ENCODE measurements at places on chromosomes 3 and 15.

DNA sequence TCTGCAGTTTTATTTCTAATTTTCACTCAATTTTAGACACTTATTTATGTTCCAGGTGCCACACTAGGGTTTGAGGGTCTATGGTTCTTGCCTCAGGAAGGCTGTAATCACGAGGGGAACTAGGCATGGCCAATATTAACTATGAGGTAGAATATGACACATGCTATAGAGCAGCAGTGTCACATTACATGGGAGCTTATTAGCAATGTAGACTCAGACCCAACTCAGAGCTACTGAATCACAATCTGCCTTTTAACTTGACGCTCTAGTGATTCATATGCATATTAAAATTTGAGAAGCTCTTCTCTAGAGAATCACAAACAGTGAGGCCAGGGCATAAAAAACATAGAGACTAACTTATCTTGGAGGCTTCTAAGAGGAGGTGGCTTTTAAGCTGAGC is 32.8 kb upstream of the MRPL3 start:
- no peak for DNase-seq

DNA sequence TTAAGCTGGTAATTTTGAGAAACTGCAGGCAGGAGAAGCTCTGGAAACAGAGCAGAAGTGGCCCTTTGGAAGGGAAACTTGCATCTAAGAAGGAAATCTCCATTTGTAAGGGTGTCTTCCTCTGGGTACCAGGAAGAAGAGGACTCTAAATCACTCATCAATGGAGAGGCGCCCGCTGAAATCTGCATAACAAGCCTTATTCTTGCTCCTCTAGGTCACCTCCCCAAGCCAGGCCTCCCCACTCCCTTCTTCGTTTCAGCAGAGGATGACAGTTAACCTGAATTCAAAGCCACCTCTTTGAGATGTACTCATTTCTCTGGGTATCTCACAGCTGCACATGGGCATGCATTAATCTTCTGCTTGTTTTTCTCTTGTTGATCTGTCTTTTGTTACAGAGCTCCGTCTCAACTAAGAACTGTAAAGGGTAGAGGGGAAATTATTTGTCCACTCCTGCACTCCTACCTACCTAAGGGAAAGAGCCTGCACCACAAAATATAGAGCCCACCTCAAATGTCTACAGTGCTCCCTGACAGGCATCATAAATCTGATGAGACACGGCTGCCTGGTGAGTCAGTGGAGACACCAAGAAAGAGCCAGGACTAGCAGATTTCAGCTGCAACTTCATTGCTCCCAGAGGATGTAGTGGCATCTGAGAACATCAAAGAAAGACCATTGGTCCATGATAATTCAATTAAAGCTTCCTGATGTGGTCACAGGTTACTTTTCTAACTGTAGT is 51.5 kb downstream of the GABRB3 start:
- DNase-seq = no peak

- DNase-seq = no peak
Observed at GRCh38 chr3:117910820-117911521, 1123.7 kb downstream of the IGSF11 start.

- DNase-seq = no peak
Observed at GRCh38 chr3:66303491-66303901, 82.7 kb downstream of the SLC25A26 start.

DNA sequence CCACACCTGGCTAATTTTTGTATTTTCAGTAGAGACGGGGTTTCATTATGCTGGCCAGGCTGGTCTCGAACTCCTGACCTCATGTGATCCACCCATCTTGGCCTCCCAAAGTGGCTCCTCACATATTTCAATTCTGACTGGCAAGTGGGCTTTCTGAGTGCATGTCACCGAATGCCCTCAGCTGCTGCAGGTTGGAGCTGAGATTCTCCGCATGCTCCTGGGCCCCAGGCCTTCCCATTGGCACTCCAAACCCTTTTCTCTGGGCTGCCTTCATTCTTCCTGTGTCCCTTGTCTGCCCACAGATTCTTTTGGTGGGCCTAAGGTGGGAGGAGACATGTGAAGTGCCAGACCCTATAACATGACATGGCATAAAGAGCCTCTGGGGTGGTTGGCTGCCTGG is 67.3 kb downstream of the SYNM start:
- DNase-seq = no peak

DNA sequence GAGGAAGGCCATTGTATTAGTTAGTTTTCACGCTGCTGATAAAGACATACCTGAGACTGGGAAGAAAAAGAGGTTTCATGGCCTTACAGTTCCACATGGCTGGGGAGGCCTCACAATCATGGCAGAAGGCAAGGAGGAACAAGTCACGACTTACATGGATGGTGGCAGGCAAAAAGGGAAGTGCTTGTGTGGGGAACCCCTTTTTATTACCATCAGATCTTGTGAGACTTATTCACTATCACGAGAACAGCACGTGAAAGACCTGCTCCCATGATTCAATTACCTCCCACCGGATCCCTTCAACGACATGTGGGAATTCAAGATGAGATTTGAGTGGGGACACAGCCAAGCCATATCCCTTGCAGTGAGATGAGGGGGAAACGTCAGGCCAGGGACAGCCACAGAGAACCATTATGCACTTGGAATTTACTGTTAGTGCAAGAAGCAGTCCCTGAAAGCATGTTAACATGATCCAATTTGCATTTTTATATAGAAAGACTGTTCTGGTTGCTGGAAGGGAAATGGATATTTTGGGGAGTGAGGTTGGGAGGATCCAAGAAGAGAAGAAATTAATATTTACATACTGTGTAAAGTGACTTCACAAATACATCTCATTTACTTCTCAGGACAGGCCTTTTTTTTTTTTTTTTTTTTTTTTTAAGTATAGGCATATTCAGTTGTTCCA is 87.1 kb downstream of the ARNT2 start:
- no peak for DNase-seq

DNA sequence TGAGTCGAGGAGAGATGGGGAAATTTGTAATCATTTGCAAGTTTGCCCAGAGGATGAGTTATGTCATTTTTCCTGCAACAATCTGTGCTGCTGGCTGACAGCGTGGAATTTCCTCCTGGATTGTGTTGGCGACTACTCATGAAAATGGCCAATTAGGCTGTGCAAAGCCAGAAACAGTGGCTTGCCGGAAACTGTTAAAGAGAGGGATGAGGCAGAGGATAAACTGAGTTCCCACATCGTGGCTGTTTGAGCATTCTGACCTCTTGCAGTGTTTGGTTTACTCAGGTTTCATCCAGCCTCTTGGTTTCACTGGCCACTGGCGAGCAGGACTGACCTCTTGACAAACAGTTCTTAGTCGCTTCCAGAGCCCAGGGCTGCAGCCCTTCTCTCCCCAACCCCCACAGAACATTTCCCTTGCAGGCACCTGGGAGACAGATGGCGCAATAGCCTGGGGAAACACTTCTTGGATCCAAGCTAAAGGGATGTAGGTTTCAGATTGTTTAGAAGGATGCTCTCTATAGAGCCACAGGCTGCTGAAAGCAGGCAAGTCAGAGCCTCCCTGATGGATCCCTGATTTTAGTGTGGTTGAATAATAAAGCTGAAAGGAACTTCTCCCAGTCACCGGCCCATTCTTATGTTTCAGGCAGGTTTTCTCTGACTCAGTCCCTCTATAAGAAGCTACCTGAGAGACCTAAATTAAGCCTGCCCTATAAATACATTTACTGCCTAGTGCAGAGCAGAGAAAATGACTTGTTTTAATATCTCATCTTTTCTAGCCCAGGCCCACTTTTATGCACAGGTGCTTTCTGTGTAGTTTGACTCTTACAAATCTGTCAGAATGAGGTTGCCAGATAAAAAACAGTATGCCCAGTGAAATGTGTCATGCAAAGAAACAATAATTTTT is 92.8 kb upstream of the UBE2E1 start:
- peak; percentile 90 for DNase-seq

- DNase-seq = no peak
Observed at GRCh38 chr15:59461521-59461920, 23.5 kb downstream of the FAM81A start.

DNA sequence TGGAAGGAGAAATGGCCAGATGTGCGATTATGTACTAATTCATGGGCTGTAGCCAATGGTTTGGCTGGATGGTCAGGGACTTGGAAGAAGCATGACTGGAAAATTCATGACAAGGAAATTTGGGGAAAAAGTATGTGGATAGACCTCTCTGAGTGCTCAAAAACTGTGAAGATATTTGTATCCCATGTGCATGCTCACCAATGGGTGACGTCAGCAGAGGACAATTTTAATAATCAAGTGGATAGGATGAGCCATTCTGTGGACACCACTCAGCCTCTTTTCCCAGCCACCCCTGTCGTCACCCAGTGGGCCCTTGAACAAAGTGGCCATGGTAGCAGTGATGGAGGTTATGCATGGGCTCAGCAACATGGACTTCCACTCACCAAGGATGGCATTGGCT is 490.9 kb upstream of the CBLB start:
- no peak for DNase-seq

DNA sequence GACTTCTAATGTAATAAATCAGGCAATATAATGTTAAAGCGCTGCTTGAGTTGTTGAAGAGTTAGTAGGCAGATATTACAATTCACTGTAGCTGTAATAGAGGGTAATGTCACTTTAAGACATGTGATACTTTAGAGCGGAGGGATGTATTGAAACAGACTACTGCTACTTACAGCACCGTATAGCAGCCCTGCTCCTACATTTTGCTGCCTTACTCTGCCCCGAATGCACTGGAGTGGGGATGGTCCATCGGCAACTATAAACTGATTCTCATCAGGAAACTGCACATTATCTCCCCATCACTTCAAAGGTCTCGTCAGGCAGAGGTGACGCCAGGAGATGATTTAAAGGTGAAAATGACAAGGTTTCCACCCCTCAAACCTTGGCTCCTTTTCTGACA is 349.7 kb upstream of the SUCLG2 start:
- DNase-seq = no peak

DNA sequence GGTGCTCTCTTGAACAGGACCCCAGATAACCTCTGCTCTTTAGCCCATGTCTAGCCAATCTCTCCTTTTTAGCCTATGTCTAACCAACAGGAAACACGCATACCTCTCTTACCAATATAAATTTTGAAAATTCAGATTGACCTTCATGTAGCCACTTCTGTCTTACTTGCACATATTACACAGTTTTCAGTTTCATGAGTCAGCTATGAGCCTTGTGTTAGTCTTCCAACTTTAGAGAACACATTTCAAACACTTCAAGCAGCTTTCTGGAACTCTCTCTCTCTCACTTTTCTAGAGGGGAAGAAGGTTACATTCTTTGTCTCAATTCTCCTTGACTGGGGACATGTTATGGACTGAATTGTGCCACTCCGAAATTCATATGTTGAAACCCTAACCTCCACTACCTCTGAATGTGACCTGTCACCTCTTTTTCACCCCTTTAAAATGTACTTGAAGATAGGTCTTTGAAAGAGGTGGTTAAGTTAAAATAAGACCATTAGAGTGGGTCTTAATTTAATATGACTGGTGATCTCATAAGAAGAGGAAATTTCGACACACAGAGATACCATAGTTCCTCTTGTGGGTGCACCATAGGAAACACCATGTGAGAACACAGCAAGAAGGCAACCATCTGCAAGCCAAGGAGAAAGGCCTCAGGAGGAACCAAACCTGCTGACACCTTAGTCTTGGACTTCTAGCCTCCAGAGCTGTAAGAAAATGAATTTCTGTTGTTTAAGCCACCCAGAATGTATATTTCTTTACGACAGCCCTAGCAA is 480.3 kb upstream of the ALCAM start:
- DNase-seq = peak; percentile 70

DNA sequence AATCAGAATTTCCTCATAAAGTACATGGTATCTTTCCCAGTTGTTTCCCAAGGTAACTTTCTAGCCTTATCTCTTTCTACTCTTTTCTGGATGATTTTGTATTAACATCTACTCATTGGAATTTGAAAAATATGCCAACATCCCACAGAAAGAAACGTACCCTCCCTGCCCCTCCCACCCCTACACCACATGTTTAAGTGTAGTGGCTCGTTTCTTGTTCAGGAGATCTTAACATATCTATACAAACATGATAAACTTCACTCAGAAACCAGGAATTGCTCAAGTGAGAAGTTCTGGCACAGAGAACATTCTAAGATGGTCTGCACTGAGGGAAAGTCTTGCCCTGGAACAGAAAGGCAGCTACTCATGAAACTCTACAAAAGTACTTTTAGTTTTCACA is 404.7 kb downstream of the SOX2 start:
- no peak for DNase-seq

- DNase-seq = peak; percentile 37
Observed at GRCh38 chr3:47985381-47985780, 30.8 kb downstream of the MAP4 start.

GRCh38 chr3:65268426-65268825 is 580.6 kb upstream of the ADAMTS9 start:
- no peak for DNase-seq

- DNase-seq = no peak
Observed at GRCh38 chr3:59540241-59540640, 490.4 kb upstream of the CFAP20DC start.

- DNase-seq = no peak
Observed at GRCh38 chr3:29890801-29891200, 609.9 kb downstream of the RBMS3 start.

DNA sequence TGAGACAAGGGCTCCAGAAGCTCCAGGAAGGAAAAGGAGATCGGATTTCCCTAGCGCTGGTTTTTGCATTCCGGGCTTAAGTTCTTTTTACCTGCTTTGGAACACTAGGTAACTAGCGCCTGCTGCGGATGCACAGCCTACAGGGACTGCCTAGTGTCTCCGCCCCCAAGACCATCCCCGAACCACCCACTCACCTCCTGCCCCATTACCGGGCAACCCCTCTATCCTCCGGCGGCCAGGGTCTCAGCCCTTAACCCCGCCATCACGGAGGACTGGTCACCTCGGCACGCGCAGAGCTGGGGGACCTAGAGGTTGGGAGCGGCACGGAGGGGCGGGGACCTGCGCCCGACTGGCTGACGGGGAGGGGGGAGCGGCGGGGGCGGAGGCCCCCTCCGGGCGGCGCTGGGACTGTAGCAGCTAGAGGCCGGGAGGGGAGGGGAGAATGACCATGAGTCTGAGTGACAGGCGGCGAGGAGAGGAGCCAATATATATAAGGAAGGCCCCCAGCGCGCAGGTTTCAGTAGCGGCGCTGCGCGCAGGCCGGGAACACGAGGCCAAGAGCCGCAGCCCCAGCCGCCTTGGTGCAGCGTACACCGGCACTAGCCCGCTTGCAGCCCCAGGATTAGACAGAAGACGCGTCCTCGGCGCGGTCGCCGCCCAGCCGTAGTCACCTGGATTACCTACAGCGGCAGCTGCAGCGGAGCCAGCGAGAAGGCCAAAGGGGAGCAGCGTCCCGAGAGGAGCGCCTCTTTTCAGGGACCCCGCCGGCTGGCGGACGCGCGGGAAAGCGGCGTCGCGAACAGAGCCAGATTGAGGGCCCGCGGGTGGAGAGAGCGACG is at the start of gene DLL4:
Gene DLL4, plus strand, starts transcription at position 520 of the 839 bp plus-strand sequence. CDS start 329 bp downstream, outside the sequence.
- peak; percentile 36 for DNase-seq

DNA sequence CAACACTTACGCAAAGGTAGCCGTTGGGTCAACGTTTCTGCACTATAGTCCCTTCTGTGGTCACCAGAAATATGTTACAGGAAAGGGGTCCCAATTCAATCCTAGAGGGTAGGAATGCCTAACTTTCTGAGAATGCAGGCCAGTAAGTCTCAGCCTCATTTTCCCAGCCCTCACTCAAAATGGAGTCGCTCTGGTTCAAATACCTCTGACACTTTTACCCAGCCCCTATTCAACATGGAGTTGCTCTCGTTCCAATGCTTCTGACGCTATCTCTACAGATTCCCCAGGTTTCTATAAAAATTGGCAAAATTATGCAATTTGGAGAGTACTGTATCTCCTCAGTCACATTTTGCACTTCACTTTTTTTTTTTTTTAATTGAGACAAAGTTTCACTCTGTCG is 39.7 kb downstream of the ZNF445 start:
- DNase-seq = no peak

- no peak for DNase-seq
Observed at GRCh38 chr15:78175330-78175729, 26.2 kb downstream of the IDH3A start.

GRCh38 chr3:100117093-100117492 is 2.8 kb upstream of the FILIP1L start:
- no peak for DNase-seq
